ENCODE measurements at places on chromosomes 16 and 17.

DNA sequence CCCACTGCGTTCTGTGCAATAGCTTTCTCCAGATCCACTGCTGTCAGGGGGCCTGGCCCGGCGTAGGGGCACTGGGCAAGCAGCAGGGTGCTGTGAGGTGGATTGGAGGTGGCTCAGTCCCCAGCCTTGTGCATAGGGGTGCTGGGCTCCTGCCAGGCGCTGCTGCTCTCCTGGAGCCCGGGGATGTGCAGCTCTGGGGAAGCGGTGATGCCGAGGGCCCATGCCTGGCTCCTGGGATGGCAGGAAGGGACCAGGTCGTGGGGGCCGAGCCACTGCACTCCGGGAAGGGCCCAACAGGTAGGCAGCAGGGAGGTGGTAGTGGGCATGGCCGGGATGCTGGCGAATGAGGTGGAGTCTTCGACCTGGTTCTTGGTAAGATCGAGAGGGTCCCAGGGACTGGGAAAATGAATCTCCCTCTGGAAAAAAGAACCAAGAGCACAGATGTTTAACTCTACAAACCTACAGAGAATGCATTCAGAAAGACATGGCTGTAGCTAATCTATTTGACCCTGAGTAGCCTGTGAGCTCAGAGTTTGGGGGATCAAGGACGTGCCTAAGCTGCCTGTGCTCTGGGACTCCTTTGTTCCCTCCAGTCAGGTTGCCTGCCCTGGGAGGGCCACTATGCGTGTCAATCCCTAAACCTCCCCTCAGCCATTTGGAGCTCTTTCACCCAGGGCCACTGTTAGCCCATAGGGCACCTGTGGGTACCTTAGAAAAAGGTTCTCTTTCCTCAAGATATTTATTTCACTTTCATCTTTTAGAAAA, 6.6 kb upstream of the SUPT4H1 start:
- DNase-seq = no peak

DNA sequence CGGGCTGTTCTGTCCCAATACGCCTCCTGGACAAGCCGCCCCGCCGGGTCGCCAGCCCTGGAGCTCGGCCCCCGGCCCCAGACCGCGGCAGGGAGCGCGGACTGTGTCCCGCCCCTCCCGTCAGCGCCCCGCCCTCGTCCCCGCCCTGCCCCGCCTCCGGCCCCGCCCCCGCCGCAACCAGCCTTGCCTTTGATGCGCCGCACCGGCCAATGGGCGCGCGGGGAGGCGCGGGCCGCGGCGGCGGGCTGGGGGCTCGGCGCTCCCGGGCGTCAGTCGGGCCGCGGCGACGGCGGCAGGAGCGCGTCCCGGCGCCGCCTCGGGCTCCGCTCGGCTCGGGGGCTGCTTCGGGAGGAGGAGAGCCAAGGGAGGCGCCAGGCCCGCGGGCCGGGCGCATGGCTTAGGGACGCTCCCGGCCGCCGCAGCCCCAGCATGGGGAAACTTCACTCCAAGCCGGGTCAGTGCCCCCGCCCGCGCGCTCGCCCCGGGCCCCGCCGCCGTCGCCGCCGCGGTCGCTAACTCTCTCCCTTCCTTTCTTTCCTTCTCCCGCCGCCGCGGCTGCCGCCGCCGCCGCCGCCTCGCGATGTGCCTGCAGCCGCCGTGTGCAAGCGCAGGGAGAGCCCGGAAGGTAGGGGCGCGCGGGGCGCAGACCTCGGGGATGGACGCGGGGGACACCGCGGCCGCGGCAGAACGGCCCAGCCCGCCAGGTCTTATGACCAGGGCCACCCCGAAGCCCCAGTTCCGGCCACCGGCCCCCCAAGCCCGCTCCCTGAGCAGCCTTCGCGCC, at the start of gene NKD1:
Gene NKD1, plus strand, starts transcription at position 272 of the 784 bp plus-strand sequence. Its CDS starts 158 bp downstream, at position 430.
- peak; percentile 89 for DNase-seq

- DNase-seq = no peak
Observed at GRCh38 chr16:71440669-71441347, 1.0 kb downstream of the TLE7 start.

GRCh38 chr17:76593384-76593826, 7.7 kb upstream of the ST6GALNAC2 start:
- DNase-seq = no peak

DNA sequence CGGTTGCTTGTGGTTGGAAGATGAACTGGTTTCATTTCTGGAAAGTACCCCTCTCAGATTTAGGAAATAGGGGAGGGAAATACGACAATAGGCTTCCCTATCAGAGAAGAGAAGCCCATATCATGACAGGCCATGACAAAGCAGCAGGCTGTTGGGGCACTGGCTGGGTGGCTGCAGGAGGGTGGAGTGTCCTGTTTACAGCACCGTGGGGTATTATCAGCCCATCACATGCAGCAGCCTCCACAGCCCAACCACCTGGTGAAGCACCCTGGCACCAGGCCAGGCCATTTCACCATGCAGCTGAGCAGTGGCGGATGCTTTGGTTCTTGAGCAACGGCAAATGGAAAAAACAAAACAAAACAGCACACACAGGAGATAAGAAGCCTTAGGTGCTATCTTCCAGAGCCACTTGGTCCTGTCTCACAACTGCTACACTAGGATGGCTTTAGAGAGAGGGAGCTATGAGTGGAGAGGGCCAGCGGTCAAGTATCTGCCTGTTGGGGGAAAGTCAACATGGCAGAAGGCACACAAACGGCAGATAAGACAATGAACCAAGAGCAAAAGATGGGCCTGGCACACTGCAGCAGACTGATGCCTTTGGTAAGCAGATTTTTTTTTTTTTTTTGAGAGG, 24.2 kb downstream of the FAM117A start:
- no peak for DNase-seq

DNA sequence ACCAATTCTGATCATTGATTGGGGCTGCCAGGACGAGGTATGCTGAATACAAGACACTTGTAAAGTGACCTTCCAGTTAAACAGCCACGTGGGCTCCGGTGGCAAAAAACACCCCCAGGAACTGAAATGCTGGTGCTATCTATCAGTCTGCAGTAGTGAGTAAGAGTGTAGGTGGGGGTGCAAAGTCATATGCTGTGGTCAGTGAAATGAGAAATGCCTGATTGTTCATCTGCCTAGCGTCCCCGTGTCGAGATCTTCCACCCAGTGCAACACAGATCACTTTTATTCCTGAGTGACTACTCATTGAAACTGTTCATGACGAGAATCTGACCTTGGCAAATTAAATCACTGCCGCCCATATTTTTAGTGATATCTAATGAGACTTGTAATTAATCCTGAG, 806.5 kb upstream of the GOT2 start:
- no peak for DNase-seq

GRCh38 chr16:50292566-50292948, 26.2 kb downstream of the ADCY7 start:
- no peak for DNase-seq

DNA sequence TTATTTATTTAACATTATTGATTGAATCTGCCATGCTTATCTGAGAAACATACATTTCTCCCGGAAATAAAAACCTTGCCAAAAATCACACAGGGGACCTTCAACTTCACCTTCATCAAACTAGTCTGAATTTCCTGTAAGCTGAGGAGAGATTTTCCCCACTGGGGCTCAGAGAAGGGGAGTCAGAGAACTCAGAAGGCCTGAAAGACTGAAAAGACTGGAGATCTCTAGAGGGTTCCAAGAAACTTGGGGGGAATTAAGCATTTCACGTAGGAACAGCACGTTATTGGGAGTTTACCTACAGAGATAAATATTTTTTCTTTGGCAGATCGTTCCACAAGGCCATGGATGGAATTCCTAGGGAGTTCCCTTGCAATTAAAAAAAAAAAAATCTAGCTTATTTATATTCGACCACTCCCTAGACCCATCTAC, 528 bp upstream of the NOL11 start:
- no peak for DNase-seq

- no peak for DNase-seq
Observed at GRCh38 chr17:77832180-77832560, 126.3 kb upstream of the TNRC6C start.

DNA sequence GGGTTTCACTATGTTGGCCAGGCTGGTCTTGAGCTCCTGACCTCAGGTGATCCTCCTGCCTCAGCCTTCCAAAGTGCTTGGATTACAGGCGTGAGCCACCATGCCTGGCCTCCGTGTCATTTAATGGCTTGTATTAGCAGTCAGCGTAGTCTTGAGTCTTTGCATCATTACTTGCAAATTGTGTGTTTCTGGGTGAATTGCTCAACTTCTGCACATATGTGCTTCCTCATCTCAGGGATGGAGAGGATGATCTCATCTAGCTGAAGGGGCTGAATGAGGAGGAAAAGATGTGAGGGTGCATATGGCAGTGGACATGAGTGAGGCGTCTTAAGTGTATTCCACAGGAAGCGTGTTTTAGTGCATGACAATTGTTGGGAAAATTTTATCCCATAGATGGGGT, 155.8 kb downstream of the SNX29 start:
- DNase-seq = no peak

DNA sequence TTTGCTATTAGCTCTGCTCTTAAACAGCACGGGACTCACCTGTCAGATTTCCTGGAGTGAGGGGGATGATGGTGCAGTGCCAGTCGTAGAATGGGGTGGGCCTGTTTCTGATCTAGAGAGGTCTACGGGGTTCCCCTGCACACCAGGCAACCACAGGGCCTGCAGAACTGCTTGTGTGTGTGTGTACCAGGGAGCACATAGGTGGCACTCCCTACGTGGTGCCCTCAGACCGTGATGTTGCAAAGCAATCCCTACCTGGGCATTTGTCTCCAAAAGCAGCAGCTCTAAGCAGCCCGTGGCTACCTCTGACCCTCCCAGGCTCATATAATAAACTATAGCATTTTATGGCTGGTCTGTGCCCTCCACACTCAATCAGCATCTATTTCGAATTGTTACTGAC, 38.5 kb downstream of the MPRIP start:
- peak; percentile 13 for DNase-seq

DNA sequence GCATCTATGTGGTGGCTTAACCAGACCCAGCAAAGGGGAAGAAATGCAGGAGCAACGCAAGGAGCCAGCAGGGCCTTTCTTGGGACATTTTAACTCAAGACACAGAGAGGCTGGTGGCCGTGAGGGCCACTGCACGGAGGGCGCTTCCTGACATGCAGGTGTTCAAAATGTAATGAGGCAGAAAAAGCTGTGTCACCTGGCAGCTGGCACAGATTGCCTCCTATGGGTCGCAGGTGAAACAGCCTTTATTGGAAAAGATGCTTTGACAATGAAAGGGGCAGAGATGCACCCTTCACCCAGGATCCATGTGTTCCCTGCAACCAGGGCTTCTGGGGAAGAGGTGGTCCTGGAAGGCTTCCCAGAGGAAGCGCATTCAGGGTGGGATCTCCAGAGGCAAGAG, 219.3 kb downstream of the XYLT1 start:
- no peak for DNase-seq

DNA sequence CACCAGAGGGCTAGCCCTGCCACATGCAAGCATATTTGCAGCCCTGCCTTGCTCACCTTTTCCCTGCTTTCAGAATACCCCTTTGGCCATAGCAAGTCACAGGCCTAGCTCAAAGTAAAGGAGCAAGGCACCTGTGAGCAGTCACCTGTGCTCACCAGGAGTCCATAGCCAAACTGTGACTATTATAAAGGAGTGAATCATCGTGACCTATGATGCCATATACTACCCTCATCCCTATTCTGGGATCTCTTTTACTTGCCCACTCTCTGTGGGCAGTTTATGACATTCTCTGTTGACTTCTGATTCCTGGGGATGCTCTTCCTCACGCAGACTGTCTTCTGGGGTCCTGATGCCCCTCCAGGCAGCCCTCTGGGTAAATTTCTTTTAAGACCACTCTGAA, 200.5 kb upstream of the NLRP1 start:
- DNase-seq = no peak

DNA sequence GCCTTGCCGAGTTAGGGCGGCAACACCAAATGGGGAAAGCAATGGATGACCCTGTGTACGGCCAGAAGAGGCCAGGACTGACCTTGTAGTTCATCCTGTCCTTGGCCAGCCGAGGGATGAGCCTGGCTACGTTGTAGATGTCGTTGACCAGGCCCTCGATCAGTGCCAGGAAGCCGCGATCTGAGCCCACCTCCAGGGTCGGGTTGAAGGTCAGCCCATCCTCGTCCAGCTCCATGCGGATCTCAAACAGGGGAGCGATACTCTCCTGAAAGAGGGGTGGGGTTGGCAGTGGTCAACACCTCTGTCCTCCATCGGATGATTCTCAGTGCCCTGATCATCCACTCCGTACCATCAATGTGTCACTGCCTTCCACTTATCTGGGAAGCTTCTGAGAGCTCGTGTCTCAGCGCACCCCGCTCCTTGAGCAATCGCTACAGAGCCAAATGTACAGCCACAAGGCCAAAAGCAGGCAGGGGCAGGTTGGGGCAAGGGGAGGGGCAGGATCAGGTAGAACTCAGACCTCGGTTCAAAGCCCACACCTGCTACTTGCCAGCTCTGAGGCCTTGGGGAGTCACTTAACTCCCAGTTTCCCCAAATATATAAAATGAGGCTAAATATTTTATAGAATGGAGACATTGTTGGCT, 39.9 kb downstream of the DNAH17 start:
- no peak for DNase-seq

DNA sequence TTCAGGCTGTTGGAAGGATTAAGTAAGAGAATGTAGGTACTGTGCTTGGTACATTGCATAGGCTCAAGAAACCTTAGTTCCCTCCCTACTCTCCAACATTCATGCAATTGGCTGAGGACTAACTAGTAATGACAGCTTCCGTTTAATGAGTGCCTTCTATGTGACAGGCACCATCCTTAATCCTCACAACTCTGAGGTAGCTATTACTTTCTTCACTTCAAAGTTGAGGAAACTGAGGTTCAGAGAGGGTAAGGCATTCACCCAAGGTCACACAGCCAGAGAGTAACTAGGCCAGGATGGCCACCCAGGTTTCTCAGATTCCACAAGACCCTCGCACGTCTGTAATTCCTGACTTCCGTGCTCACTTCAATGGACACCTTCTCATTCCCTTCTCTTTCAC, 22.2 kb downstream of the UNC119 start:
- DNase-seq = no peak

GRCh38 chr17:48012151-48012520, 25.5 kb downstream of the COPZ2 start:
- peak; percentile 65 for DNase-seq

DNA sequence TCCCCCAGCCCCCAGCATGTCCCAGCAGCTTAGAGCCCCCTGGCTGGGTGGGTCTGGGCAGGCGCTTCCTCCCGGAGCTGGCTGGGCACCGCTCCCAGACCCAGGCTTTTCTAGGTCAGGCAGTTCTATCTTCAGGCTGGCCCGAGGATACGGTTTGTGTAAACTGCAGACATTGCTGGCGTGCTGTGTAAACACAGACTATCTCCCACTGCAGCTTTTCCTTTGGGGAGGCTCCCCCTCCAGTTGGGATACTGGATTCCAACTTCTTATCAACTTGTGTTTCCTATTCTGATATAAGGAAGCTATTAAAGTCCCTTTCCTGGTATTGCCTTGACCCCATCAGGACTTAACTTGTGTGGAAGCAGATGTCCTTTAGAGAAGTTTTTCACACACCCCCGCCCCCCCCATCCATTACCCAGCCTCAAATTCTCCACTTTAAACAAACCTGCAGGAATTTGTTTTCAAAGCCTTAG, 18.3 kb upstream of the GNA13 start:
- DNase-seq = no peak

Measured in right forelimb (tissue), 1 donor.